Stimulated activated CD8-positive, alpha-beta memory T cell treated with anti-CD3 and anti-CD28 coated beads, Interleukin-4, amount 100 ng/mL, for 48 hours (primary cell): ENCODE measurements at places on chromosomes 2 and 18.
A peak's percentile ranks its signal among the peaks of the same experiment; 100 is the strongest.

- no peak for DNase-seq
Observed at GRCh38 chr2:69950241-69950640, 11.2 kb downstream of the ASPRV1 start.

DNA sequence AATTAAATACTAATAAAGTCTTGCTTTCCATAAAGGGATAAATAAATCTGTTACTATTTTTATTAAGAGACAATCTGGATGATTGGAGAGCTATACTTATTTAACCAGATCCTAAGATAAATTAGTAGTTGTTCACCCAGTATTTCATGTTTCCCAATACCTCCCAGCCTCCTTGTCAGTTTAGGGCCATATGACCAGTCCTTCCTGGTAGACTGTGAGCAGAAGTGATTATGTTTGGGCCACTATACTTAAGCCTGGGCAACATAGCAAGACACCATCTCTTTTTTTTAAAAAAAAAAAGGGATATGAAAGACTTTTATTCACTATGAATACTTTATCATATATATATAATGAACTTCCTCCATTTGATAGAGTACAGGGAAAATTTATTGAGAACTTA, 48.8 kb upstream of the PPM1B start:
- no peak for DNase-seq

DNA sequence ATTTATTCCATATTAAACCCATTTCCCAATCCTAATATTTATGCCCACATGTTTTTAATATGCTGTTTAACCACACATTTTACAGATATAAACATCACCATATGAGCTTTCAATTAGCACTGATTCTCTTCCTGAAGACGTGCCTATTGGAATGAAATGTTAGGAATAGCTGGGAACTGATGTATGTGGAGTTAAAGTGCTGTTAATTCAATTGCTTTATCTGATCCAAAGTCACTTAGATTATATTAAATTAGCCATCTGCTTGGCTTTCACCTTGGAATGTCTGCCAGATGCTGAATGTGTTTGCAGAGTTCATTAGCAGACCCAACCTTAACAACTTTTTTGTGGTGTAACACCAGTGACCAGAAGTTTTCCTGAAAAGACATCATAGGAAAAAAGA, 942.9 kb upstream of the KLHL29 start:
- no peak for DNase-seq

DNA sequence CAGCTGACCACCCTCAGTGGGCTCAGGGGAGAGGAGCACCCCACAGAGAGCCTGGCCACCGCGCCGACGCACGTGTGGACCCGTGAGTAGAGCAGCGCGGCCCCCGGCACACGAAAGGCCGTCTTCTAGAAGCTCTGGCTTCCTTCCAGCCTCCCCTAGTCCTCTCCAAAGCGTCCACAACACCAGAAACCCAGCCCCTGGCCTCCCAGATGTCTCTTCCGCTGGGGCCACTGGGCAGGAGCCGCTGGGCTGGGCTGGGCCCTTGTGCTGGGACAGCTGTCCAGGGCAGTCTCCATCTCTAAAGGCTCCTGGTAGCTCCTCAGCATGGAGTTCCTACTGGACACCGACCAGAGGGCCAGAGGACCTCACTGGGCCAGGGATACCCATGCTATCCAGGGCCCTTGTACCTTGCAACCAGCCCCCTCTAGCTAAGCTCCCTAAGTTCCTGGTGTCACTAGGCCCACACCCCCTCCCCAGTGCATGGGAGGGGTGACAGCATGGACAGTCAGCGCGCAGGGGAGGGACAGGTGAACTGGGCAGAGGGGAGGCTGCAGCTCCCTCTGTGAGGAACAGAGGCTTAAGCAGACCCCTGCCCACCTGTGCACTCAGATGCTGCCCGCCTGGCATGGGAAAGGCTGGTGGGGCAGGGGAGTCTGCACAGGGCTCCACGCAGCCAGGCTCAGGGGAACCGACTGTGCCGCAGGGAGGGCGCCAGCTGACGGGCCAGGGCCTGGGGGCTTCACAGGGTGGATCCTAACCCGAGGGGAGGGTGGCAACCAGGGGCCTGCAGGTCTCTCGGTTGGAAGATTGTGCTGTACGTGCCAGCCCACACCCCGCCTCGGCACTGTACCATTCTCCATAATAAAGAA, 32.9 kb downstream of the MTERF4 start:
- DNase-seq: peak; percentile 13

DNA sequence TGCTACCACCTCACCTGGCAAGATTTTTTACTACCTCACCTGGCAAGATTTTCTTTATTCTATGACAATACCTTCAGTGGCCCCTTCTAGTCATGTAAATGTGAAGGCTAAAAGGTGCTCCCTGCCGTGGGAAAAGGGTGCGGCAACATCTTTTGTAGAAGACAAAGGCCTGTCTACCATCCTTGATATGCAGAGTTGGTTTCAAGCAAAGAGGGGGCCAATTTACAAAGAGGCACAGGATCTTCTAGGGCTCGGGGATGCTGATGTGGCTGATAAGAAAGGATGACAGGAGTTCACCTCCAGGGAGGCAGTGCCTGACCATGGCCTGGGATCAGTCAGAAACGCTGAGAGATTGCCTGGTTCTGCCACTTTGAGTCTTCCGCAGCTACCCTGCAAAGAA, 165.4 kb upstream of the SLC1A4 start:
- no peak for DNase-seq

GRCh38 chr2:109182426-109182825, 53.4 kb downstream of the SH3RF3 start:
- DNase-seq: no peak

- DNase-seq: no peak
Observed at GRCh38 chr2:187360286-187360685, 87.8 kb downstream of the CALCRL start.

DNA sequence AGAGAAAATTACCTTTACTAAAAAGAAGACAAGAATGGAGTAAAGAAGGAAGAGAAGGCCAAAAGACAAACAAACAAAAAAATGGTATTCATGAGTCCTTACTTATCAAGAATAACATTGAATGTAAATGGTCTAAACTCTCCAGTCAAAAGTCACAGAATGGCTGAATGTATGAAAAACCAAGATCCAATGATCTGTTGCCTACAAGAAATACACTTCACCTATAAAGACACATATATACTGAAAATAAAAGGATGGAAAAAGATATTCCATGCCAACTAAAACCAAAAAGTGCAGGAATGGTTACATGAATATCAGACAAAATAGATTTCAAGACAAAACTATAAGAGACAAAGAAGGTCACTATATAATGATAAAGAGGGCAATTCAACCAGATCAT, 65.0 kb upstream of the ASXL3 start:
- no peak for DNase-seq

DNA sequence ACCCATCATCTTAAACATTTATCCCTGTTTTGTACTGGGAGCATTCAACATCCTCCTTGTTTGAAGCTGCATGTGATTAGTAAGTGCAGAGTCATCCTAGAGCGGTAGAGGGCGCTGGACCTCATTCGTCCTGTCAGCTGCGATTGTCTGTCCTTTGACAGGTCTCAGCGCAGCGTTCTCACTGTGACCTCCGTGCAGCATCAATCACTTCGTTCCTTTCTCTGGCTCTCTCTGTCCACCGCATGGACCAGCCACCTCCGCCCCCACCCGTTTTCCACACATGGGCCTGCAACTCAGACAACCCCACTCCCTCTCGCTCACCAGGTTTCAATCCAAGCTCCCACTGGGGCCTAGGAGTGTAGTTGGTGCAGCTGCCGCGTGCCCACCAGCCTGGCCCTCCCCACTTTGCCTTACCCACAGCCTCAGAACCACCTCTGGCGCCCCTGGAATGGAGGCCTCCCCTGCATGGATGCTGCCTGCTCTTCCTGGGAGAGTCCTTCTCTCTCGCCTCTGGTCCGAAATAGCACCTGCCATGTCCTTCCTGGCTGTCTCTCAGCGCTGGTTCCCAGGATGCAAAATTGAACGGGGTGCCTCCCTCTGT, 90.5 kb downstream of the NDUFA10 start:
- peak; percentile 76 for DNase-seq

DNA sequence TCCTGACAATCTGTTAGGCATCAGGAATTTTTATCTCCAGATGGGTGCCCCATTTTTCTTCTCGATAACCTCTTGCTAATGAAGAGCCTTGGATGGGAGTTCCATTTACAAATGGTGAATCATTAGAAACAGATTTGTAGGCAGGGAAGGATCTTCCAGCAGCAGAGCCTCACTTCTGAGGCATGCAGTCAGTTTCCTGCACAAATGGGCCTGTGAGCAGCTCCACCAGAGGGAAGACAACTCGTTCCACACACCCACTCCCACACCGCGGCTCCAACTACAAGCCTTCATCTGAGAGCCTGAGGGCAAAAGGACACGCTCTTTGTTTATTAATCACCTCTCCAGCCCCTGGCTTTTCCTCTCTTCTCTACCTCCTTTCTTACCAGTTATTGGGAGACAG, 108.5 kb downstream of the CTAGE1 start:
- no peak for DNase-seq

- no peak for DNase-seq
Observed at GRCh38 chr2:75526842-75527241, 33.9 kb downstream of the EVA1A start.

- no peak for DNase-seq
Observed at GRCh38 chr2:48412443-48413250, 117.3 kb upstream of the STON1 start.

DNA sequence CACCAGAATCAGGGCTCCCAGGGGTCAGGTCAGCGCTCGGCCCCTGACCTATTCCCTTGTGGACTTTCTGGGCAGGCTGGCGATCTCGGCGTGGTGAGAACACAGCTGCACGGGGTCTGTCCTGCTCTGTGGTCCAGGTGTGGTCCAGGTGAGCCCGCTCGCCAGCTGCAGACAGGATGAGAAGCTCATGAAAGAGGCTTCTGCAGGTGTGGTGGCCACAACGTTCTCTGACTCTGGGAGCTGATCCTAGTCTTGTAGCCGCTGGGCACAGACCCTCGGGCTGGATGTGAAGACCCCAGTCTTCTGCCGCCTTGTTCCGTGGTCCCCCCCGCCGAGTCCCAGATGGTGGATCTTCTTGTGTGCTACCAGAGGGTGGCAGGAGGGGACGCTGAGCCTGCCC, 129.7 kb downstream of the RTP5 start:
- DNase-seq: no peak

DNA sequence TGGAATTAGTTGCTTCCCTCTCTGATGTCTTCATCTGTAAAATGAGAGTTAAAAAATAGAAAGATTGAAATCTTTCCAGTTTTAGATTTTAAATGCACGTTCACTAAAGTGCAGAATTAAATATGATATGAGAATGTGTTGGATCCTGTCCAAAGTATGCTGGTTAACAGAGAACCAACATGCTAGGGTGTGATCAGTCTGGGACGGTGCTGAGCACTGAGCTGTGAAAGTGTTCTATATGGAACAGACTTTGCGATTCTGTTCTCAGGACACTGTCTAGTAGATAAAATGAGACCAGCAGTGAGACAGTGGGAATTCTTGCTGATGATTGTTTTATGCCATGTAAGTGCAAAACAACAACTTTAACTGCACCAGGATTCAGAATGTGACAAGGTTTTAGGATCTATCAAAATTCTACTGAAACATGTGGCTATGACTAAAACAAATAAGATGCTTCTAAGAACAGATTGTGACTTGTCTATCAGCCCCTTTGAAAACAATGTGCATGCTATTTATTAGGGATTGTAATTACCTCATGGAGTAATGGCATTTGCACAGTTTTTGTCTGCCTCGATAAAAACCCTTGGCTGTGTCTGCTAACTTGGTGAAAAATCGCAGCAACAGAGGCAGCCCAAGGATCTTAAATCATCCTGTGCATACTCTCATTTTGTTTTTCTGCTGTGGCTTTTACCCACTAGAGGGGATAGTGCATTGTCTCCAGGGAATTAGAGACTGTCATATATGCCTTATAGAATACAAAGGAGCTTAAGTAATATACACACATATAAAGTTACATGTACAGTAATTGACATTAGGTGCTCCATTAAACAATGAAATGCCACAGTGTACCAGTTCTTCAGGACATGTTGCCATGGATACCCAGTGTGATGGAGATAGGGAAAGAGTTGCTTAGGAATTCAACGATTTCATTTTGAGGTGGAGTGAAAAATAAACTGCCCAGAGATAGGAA, 55.1 kb downstream of the MAP3K20 start:
- no peak for DNase-seq

GRCh38 chr2:128512379-128513115, 193.9 kb upstream of the HS6ST1 start:
- DNase-seq: no peak

GRCh38 chr2:188495969-188496431, 204.3 kb downstream of the GULP1 start:
- DNase-seq: no peak

DNA sequence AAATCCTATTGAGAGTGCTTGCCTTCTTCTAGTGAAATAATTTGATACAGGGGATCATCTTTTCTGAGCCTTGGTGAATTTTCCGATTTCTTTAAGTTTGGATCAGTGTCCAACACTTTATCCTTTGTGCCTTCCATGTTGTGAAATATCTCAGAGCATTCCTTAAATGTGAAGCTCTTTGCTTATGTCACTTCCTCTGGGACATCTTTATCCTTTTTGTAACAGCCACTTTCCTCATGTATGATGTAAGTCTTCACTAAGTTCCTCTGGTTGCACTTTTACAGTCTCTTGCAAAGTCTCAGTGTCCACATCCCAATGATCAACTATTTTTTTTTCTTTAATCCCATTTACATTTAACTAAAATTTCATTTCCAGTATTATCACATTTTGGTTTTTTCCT, 254.2 kb downstream of the EN1 start:
- no peak for DNase-seq

DNA sequence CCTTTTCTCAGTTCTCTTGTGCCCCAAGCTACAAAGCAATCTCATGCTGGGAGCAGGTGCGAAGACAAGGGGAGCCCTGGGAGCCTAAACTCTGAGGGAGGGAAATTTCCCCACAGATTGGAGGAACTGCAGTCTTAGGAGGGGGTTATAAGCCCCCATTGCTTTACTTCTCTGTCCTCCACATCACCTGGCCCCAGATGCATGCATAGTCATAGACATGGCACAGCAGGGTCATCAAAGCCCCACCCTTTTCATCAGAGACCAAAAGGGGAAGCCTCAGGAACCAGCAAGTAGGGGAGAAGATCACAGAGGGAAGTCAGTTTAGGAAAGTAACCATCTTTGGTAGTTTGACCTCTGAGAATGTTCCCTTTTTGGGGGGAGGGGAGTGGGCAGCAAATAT, 33.7 kb downstream of the LANCL1 start:
- DNase-seq: no peak

- no peak for DNase-seq
Observed at GRCh38 chr2:101114815-101115214, 36.4 kb downstream of the TBC1D8 start.

DNA sequence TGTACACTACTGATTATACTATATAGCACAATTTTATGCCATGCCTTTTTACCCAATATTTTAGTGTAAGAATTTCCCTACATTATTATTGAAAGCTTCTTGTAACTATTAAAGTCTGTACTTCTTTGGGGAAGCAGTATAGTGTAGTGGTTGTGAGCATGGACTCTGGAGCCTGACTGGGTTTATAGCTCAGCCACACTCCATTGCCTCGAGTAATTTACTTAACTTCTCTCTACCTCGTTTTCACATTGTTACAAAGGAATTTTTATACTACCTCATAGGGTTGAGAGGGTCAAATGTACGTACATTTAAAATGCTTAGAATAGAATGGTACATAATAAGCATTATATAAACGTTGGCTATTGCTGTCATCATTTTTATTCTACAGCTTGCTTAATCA, 139.2 kb downstream of the UBR3 start:
- no peak for DNase-seq

GRCh38 chr2:240519396-240520129, 38.2 kb downstream of the ANKMY1 start:
- peak; percentile 12 for DNase-seq
